Stimulated activated CD4-positive, alpha-beta T cell treated with anti-CD3 and anti-CD28 coated beads, Interleukin-1b, Interleukin-23, amount 100 ng/mL, for 4 hours (primary cell): ENCODE measurements at places on chromosomes 3 and 15.

DNA sequence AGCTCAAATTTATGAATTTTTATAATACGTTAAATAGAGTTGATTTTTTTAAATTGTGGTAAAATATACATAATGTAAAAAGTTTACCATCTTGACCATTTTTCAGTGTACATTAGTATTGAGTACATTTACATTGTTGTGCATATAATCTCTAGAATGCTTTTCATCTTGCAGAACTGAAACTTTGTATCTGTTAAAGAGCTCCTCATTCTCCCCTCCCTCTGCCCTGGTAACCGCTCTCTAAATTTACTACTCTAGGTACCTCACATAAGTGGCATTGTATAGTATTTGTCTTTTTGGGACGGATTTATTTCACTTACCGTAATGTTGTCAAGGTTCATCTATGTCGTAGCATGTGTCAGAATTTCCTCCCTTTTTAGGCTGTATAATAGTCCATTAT lies 13.6 kb downstream of the TBC1D23 start:
- no peak for DNase-seq

- no peak for DNase-seq
Observed at GRCh38 chr15:55917881-55918296, 75.5 kb downstream of the NEDD4 start.

DNA sequence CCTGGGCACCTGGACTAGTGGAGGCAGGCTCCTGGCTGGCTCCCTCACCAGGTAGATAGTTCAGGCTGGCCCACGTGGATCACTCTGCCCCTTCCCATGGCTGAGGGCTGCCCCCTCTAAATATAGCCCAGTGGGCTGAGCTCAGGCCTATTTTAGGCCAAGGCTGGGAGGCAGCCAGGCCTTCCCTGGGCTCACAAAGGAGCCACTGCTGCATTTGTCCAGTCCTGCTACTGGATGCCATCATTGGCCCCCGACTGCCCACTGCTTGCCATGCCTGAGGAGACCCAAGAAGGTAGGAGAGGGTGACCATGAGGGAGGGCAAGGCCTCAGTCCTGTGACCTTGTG lies at the start of gene LSMEM2:
LSMEM2 (plus strand) TSS at position 208 of the 345 bp plus-strand sequence; CDS start at position 235, 27 bp downstream.
- DNase-seq, result no peak

DNA sequence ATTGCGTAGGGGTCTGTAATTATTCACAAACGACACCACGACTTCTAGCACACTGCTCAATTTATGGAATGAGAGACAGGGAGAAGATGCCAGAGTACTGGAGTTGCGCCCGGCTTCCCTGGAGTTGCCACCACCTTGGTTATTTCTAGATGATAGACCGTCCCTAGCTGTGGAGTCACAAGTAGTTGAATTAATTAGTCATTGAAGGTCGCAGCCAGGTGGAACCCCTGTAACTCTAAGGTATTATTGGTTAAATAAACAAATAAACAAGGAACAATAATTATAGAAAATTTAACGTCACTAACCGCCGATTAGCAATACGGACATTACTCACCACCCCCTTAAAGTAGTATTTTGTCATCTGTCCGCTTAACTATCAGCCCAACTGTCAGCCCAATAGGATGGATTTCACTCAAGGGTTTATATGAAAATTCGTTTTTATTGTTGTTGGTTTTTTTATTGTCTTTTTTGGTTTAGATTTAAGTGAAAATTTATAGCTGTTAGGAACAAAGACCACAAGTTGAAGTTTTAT lies 911 bp upstream of the AZI2 start:
- DNase-seq, result no peak

DNA sequence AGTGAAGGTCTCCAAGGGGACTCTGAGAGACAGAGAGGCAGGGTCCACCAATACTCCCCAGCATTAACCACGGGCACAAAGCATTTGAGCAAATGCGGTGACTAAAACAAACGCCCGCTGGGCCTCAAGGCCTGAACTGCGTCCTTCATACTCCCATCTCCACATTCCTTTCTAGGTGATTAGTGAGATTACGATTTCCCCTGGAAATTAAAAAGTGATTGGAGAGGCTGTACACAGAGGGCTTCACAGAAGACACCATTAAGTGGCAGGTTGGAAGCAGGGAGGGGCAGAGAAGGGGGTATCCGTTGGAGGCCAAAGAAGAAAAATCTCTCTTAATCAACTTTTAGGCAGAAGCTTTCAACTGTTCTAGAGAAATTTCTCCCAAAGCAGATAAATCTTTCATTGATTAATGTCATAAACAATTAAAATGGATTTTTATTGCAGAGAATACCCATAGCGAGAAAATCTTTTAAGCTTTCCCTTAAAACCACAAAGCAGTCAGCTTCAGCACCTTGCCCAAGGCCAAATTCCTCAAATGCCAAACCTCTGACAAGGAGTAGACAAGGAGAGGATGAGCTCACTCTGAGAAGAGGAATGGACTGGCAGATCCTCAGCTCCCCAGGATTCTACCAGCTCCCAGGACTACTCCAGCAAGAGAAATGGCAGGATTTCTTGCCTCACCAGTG lies 38.2 kb downstream of the MB21D2 start:
- DNase-seq, result no peak

- DNase-seq, result peak; percentile 32
Observed at GRCh38 chr15:60591496-60592370, 112.8 kb upstream of the ICE2 start.

DNA sequence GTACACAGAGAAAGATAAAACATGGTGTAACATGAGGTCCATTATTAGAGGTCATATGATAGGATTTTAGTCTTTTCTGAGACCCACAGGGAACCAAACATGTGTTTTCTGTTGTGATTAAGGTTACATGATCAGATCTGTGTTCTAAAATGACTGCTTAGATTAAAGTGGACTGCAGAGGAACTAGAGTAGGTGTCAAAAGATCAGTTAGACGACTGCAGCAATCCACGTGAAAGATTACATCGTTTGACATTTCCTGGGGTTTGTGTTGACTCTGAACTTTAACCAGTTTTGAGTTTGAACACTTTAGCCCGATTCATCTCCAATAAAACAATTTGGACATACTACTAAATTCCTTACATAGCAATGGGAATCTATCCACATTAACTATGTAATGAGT lies 5.1 kb downstream of the MIX23 start:
- DNase-seq, result no peak

DNA sequence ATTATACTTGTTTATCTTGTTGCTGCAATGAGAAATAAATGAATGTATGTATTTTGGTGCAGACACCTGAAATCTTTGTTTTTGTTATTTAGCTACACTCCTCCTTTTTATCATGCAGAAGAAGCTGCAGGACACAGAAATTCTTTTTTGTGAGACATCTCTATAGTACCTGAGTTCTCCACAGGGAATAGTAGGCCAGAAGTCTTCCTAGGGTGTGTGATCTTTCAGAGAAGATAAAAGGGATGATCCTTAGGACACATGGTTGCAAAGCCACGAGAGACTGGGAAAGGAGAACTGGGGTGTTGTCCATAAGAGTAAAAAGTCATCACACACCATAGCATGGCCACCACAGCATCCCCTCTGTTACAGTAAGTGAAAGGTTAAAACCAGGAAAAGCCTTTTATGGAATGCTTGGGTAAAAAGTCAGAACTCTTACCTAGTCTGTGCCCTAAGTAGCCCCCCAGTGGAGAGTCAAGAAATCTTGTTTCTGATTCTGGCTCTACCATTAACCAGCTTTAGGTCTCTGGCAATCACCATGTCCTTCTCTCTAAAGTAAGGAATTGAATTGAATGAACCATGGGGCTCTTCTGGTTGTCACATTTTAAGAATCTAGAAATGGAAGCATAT lies 31.9 kb upstream of the ADGRG7 start:
- no peak for DNase-seq
